Esophagus squamous epithelium (tissue), 5 donors: ENCODE measurements at places on chromosomes 5 and 9.

DNA sequence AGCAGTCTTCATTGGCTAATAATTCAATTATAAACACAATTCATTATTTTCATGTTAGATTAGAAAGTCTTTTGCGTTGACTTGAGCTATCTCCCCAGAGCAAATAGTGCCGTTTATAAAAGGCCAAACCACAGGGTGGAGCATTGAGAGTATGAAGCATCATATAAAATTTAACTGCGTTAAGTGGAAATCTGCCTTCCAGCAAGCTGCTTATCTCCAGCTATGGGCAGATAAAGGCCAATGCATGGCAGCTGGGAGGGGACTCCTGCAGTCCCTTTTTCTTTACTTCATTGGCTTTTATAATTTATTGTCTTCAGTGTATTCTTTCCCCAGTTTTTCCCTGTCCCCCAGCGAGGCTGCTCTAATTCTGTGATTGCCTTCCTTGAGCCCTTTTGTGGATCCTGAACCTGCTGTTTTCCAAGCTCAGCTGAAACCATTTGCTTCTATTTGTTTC, 113.7 kb downstream of the TMEM232 start:
- DNase-seq, result no peak

DNA sequence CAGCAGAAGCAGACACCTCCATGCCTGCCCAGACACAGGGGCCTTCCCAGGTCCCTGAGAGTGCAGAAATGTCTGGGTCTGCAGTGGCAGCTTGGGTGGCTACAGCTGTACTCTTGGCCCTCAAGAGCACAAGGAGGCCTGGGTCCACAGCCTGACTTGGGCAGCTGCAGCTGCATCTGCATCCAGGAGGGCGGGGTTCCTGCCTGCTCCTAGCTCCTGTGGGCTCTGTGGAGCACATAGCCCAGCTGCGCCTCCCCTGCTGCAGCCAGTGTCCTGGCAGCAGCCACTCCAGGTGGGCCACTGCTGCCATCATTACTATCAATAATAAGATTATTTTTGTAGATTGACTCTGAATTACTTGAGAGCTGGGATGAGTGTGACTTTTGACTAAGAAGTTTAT, 162.0 kb upstream of the PTCH1 start:
- no peak for DNase-seq

DNA sequence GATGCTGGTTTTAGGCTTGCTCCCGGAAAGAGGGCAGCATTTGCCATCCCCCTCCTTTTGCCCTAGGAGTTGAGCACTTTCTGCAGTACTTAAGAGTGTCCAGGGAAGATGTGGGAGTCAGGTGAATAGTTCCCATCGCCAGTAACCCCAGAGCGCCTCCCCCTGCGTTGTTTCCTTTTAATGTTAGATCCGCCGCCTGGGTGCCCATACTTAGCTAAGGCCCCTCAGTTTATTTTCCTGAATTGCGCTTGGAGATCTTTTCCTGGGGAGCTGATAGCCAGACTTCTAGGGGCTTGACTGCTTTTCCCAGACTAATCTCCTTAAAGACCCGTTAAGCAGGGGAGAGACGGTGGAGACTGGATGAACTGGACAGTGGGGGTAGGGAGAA, 377 bp upstream of the PCDHAC2 start:
- no peak for DNase-seq

DNA sequence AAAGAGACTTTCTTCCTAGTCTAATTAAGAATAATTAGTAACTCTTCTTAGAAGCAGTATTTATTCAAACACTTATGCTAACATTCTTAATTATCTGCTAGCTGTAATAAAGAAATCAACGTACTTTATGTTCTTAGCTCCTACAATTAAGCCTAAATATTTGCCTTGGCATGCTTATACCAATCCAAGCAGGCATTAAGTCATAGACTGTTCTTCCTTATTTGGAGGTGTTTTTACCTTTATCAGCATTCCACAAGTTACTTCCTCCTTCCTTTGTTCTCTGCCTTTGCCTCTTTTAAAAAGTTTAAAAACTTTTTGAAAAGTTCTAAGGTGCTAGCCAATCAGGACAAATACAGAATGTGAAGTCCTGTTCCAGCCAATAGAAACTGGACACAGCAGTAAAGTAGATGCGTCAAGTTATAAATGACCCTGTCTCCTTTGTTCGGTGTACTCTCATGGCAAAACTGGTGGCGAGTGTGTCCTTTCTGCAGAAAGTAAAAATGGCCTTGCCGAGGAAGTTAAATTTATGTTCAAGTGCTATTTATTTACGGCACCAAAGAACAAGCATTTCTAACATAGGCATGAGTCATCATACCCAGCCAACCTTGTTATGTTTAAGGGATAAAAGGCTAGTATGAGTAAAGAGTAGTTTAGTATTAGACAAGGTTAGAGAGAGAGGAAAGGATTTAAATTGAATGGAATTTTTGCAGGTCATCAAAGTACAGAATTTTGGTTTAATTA, 58.6 kb downstream of the GPBP1 start:
- no peak for DNase-seq

DNA sequence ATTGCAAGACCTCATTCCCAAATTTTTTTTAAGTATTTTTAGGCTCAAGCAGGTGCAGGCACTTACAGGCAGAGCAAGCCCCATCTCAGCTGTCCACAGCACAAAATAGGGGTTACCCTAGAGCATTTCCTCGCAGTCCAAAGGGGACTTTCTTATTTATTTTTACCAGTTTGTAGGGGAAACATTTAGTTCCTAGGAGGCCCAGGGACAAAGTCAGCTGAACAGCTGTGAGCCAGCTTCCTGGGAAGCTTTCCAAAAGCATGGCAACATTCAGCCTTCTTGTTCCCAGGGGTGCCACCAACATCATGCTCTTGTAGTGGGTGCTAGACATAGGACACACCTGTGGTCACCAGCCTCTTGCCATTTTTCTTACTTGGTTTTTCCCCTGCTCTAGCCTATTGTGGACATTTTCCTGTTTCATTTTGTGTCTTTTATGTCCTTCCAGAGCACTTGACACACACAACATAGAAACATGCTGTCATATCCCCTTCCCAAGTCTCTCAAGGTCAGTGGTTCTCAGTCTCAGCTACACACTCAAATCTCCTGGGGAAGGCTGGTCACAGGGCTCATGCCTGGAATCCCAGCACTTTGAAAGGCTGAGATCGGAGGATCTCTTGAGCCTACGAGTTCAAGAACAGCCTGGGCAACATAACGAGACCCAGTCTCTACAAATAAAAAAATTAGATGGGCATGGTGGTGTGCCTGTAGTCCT, 38.2 kb downstream of the HAVCR1 start:
- DNase-seq, result no peak

GRCh38 chr5:16615741-16616535, 859 bp downstream of the RETREG1 start:
- DNase-seq, result no peak

DNA sequence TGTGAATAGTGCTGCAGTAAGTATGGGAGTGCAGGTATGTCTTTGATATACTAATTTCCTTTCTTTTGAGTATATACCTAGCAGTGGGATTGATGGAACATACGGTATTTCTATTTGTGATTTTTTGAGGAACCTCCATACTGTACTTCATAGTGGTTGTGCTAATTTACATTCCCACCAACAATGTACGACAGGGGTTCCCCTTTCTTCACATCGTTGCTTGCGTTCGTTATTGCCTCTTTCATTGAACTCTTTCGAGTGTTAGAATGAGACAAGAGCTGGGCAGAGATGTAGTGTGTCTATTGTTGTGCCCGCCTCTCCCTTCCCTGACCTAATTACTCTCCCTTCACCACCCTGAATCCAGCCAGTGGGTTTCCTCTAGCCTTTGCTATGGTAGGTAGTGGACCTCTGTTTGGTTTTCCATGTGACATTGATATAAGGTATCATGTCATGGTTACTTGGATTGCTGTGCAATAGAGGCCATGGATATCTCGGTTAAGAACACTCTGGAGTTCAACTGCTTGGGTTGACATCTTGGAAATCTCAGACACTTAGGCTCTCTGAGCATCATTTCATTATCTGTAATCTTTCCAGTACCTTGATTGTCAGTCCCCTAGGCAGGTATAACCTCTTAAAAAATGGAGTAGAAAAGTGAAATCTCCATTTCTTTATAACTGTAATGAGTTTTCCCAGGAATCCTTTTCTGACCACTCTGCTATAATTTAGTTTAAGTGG, 19.5 kb downstream of the AOPEP start:
- DNase-seq, result no peak

GRCh38 chr9:133522073-133522910, 2.5 kb downstream of the MYMK start:
- DNase-seq, result no peak

GRCh38 chr5:8123559-8123958, 254.6 kb downstream of the MTRR start:
- no peak for DNase-seq

DNA sequence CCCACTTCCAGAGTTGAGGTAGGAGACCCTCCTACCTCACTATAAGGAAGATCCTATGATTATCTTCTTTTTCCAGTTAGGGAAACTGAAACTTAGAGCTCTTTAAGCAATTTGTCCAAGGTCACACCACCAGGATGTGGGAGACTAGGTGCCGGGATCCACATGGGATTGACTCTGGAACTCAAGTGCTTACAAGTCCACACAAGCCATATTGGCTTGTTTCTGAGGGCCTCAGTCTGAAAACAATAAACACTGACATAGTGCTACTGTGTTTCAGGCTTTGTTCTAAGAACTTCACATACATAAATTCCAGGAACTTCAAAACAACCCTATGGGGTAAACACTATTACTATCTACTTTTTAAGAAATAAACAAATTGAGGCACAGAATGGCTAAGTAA, 481.3 kb downstream of the ZSWIM6 start:
- DNase-seq, result no peak

DNA sequence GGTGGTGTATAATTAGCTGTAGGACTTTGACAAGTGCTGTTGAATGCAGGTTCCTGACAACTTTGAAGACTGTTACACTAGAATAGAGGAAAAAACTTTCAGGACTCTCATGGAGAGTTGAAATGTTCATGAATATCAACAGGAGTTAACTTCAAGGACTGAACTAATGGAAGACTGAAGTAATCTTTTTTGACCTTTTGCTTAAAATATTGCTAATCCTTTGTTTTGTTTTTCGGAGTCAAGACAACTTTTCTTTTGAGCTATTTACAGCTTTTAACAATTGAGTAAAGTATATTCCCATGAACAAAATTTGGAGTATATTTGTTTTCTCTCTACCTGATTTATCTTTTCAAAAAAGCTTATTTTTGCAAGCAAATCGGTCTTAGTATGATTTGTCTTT, 34.1 kb upstream of the MTMR12 start:
- DNase-seq, result no peak

- DNase-seq, result no peak
Observed at GRCh38 chr9:70563431-70564204, 149.2 kb upstream of the KLF9 start.

GRCh38 chr9:36870960-36871359, 163.1 kb downstream of the PAX5 start:
- DNase-seq, result no peak

GRCh38 chr9:73146111-73146815, 5.4 kb upstream of the ANXA1 start:
- no peak for DNase-seq

- DNase-seq, result no peak
Observed at GRCh38 chr9:96599298-96599697, 20.3 kb downstream of the CDC14B start.

DNA sequence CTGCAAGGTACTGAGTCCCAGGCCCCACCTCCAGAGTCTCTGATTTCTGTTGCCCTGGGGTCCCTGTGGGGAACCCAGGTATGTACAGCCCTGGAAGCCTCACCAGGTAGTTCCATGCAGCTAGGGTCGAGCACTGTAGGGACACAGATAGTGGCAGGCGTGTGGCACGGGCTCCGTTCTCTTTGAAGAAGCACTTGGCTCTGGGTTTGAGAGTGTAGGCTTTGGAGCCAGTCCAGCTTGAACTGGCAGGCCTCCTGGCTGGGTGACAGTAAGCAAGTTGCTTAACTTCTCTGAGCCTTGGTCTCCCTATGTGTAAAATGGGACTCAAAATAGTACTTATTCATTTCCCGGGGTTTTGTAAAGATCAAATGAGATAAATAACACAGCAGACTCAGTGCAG, 5.6 kb downstream of the OLFM1 start:
- DNase-seq, result no peak

DNA sequence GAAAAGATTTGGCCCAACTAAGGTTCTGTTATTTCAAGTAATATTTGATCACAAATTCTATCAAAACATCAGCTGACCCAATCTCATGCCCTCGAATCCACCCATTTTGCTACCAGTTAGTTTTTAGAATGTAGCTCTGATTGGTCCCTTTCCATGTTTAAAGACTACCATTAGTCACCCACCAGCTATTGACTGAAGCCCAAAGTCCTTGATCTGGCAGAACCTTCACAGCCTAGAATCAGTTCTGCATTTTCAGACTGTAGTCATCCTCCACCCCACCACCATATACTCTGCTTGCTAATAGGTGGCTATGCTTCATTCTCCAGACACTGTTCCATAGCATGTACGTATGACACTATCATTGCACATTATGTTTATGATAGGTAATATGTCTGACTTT, 182.2 kb upstream of the TARS1 start:
- no peak for DNase-seq

- DNase-seq, result no peak
Observed at GRCh38 chr9:131748411-131748955, 8.6 kb upstream of the RAPGEF1 start.

GRCh38 chr5:115575167-115576070, 26.9 kb downstream of the TICAM2 start:
- DNase-seq, result no peak

DNA sequence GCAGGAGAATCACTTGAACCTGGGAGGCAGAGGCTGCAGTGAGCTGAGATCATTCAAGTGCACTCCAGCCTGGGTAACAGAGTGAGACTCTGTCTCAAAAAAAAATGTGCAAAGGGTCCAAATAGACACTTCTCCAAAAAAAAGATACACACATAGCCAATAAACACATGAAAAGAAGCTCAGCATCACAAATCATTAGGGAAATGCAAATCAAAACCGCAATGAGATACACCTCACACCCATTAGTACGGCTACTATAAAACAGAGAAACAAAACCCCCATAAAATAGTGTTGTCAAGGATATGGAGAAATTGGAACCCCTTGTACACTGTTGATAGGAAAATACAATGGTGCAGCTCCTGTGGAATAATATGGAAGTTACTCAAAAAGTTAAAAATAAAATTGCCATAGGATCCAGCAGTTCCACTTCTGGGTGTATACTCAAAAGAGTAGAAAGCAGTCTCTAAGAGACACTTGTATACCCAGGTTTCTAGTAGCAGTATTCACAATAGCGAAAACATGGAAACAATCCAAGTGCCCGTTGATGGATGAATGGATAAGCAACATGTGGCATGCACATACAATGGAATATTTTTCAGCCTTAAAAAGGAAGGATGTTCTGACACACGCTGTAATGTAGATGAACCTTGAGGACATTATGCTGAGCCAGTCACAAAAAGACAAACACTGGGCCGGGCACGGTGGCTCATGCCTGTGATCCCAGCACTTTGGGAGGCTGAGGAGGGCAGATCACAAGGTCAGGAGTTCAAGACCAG, 57.2 kb upstream of the PPARGC1B start:
- DNase-seq, result no peak
